ENCODE measurements at places on chromosomes 3 and 15. TPM values are rescaled to one million over a fixed set of nuclear protein-coding genes. Genes with fewer than 3 reads are reported as not detected.

Gene GJD2
- total RNA-seq: not detected

Gene ITGA11
- total RNA-seq: 4.9 TPM

Gene CD200
- not detected for total RNA-seq

Gene EXD1
- total RNA-seq: not detected

Gene NR2F2
- total RNA-seq: 26.6 TPM

Gene NAALADL2
- not detected for total RNA-seq

Gene LYSMD2
- total RNA-seq: 20.4 TPM

Gene MEGF11
- total RNA-seq: 0.48 TPM

Gene PP2D1
- total RNA-seq: not detected

Gene CPN2
- not detected for total RNA-seq

Gene ARHGEF26
- 6.5 TPM for total RNA-seq

Data from A549 treated with RU486 at 1 μM for 4 hours (cell line).